ENCODE measurements at places on chromosomes 3 and 15.

- DNase-seq = peak; percentile 21
Measured at GRCh38 chr3:170689893-170690660, 104.2 kb upstream of the SLC7A14 start.

DNA sequence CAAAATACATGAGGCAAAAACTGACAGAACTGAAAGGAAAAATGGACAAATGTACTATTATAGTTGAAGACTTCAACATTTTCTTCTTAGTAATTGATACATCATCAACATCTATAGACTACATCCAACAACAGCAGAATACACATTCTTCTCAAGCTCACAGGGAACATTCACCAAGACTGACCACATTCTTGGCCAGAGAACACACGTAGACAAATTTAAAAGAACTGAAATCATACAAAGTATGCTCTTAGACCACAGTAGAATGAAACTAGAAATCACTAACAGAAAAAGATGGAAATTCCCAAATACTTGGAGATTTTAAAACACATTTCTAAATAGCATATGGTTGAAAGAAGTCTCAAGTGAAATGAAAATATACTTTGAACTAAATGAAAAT, 55.1 kb upstream of the NSMCE3 start:
- no peak for DNase-seq

GRCh38 chr3:155556531-155556930, 188.3 kb downstream of the PLCH1 start:
- DNase-seq = no peak

DNA sequence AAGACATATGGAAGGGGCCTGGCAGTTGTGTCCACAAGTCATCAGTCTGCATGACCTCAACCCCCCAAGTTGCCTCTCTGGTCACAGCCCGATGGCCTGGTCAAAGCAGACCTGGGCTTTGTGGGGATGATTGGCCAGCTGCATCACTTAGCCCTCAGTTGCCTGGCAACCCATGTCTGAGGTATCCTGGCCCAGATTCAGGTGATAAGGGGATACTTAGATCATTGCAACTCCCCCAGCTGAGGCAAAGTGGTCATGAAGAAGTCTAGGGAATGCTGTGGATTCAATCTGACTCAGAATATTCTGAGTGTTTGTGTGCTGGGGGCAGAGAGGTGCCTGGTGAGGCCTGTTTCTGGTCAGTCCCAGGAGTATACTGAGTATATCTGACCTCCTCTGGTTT, 5.0 kb downstream of the GPR156 start:
- no peak for DNase-seq

DNA sequence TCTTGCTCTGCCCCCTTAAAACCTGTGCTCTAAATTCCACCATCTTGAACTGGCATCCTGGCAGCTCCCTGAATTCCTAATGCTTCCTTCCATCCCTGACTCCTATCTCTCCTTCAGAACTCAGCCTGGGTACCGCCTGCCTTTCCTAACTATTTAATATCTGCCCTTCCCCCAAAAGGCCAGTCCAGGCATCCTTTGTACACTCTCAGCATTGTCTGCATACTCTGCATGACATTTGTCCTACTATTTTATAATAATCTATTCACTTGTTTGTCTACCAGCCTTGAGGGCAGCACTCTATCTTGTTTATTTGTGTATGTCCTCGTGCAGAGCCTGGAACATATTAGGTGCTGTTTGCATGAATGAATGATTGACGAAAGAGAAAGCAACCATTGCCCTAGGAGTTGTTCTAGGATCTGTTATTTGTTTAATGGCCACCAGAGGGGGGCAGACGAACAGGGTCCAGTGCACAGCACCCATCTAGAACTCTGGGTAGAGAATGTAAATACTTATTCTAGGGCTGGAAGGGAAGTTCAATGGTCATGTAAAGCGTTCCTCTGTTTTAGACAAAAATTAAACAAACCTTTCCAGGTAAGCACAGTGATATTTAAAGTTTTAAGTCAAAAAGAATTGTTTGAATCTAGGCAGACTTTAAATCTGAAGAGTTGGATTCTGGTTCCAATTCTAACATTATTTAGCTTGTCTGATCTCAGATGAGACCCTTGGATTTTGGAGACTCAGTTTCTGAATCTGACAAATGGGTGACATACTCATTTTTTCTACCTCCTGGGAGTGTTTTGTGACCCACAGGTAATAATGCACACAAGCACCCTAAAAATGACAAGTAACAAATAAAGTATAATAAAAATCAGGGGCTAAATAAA, 125.8 kb upstream of the GALNT15 start:
- DNase-seq = no peak

DNA sequence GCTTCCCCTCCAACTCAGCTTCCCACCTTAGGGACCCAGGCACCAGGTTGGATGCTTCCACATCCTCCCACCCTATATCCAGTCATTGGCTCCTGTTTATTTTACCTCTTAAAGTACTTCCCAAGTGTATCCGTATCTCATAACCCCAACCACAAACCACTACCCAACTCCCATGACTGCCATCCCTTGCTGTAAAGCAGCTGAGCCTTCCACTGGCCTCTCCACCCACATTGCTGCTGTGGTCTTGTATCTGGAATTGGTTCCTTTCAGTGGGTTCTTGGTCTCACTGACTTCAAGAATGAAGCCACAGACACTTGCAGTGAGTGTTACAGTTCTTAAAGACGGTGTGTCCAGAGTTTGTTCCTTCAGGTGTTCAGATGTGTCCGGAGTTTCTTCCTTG, 79.8 kb upstream of the HRH1 start:
- no peak for DNase-seq

All from activated CD4-positive, alpha-beta T cell treated with anti-CD3 and anti-CD28 coated beads, Interleukin-2, amount 50 U/mL, for 24 hours (primary cell).